ENCODE measurements at places on chromosomes 11 and 22.

DNA sequence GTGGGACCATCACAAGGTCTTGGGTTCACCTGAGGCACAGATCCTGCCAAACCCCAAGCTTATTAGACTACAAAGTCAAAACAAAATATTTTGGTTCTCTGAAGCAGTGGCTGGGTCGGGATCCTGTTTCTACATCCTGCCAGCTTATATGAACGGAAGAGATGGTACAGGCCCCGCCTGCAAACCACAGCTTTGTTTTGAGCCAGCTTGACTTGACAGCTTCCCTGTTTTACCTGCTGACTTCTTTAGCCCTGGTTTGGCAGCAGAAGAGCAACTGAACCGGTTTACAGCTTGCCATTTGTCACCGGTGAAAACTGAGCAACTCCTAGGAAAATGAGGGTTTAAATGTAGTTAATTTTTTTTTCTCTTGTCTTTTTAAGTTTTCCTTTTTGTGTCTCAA is 11.4 kb downstream of the PACS1 start:
- H3K4me1 ChIP-seq, result peaks cover 43% of the 10 kb centered on the region
- no peak for DNase-seq
- no peaks in the 10 kb centered on the region for H3K36me3 ChIP-seq
- H3K27me3 ChIP-seq, result no peaks in the 10 kb centered on the region
- H3K27ac ChIP-seq, result peak overlapping the region; percentile 83

DNA sequence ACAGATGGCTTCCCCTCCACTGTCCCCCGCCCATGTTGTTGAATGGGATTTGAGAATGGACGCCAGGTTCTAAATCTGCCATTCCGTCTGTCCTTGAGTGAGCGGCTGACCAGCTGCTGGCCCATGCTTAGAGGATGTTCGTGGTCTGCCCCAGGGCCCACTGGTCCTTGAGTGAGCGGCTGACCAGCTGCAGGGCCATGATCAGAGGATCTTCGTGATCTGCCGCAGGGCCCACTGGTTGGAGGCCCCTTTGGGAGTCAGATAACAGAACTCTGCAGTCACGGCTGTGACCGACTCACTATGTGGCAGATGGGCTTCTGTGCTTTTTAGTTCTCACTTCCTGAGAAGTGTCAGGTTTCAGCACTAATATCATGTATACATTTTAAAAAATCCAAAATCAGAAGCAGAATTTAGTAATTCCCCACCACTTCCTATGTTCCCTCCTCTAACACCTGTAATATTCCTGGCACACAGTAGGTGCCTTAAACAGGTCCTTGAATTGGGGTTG is 54.1 kb downstream of the MICAL3 start:
- no peak overlapping the region for H3K4me3 ChIP-seq
- no peak overlapping the region for H3K27ac ChIP-seq
- DNase-seq, result no peak
- H3K36me3 ChIP-seq, result no peaks in the 10 kb centered on the region
- peaks cover 7% of the 10 kb centered on the region for H3K4me1 ChIP-seq

GRCh38 chr22:19271856-19272535 is 19.5 kb downstream of the CLTCL1 start:
- peaks cover 21% of the 10 kb centered on the region for H3K36me3 ChIP-seq
- H3K4me1 ChIP-seq, result no peaks in the 10 kb centered on the region
- H3K4me3 ChIP-seq, result no peak overlapping the region
- no peaks in the 10 kb centered on the region for H3K27me3 ChIP-seq
- H3K27ac ChIP-seq, result no peak overlapping the region

DNA sequence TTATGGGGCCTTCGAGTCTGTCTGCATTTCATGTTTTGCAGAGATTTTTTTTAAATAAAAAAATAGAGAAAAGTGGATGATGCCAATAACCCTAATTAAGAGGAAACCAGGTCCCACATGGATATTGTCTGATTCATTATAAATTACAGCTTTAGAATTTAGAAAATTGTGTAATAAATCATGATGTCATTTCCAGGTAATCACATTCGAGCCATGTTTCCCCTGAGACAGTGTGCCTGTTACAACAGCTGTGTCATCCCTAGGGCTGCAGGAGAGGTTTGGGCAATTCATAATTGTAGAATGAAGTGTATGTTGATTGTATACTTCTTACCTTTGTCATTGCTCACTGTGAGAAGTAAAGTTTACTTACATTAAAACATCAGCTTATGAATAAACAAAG is 38.3 kb downstream of the NCAM1 start:
- no peaks in the 10 kb centered on the region for H3K27me3 ChIP-seq
- no peak for DNase-seq
- H3K36me3 ChIP-seq, result no peaks in the 10 kb centered on the region
- H3K4me3 ChIP-seq, result no peak overlapping the region
